ENCODE measurements at places on chromosomes 12 and 14.
A peak's percentile ranks its signal among the peaks of the same experiment; 100 is the strongest.

DNA sequence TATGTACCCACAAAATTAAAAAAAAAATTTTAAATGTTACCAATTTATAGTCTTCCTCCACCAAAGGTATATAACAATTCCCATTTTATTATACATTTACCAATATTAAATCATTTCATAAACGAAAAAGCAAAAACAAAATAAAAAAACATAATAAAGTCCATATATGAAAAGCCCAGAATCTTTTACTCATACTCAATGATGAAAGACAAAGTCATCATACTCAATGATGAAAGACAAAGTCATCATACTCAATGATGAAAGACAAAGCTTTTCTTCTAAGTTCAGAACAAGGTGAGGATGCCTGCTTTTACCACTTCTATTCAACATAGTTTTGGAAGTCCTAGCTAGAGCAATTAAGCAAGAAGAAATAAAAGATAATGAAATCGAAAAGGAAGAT, 28.1 kb downstream of the TMEM116 start:
- DNase-seq, result no peak

GRCh38 chr12:119036878-119037825, 55.8 kb downstream of the SRRM4 start:
- no peak for DNase-seq

GRCh38 chr14:96273629-96274028, 17.6 kb downstream of the BDKRB1 start:
- no peak for DNase-seq

GRCh38 chr14:91554535-91555332, 44.6 kb upstream of the PPP4R3A start:
- DNase-seq, result no peak

DNA sequence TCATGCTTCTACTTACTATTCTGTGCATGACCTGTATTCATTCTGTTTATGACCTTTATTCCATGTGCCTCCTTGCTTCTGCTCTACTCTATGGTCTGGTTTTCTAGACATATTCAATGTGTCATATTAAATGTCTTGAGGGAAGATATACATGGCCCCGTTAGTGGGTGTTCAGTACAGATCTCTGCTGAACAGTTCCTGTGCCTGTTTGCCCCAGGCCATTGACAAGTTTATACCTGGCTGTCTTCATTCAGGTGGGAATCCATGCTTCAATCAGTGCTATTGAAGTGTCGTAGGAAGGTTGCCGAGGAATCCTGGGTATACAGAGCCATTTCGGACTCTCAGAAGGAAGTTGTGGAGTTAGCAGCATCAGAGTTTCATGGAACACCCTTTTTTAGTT, 7.4 kb upstream of the PPFIBP1 start:
- DNase-seq, result no peak

DNA sequence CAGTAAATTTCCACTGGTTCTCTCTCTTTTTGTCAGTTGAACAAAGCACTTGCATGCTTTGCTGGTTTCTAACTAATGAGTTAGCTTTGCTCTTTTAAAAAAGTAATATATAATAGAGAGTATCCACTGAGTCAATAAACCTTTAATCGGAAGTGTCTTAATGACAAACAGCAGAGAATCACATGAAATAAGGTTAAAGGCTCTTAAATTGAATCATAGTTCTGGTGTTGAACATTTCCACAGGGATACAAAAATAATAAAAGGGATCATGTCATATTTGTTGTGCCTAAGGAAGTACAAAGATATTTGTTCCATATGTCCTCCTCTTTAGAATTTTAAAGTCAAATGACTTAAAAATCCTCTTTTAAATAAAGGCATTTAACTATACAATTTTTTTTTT, 362.6 kb downstream of the LRIG3 start:
- DNase-seq, result no peak

DNA sequence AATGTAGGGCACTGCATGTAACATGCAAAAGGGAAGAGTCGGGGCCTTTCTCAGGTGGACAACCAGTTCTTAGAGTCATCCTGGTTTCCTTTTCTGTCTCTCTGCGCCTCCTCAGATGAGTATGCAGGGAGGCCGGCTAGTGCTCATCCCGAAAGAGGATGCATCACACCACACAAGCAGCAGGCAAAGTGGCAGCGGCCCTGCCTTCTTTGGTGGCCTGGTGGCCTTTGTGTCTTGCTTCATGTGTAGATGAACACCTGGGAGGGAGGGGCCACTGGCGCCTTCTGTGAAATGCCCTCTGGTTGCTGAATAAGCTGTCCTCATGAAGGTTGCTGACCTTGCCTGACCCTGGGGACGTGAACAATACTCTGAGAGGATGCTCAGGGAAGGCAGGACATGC, 18.0 kb downstream of the SLC24A4 start:
- no peak for DNase-seq

GRCh38 chr12:31031951-31032335, 41.7 kb upstream of the DDX11 start:
- no peak for DNase-seq

DNA sequence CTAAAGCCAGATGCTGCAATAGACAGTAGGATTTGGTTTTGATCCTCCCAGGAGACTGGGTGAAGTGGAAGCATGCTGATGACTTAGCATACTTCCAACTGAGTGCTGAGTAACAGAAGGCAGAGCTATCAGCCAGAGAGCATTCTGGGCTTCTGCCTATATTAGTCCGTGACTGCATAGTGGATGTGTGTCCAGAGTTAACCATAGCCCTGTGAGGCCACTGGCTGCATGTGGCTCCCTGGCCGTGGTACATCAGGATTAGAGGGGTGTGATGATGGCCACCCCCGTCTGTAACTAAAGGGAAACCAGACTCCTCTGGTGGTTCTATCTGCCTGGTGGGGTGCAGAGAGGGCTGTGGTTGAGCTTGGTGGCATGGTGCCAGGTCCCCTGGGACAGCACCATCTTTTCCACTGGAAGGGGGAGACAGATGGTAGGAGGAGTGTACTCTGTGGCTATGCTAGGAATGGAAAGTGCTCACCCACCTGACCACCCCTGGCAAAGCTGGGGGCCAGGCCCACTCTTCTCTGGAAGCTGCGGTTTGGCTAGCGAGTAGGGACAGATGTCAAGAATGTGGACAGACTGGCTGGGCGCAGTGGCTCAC, 27.4 kb downstream of the ABCD4 start:
- DNase-seq, result peak; percentile 81

GRCh38 chr14:92538412-92538985, 24.9 kb downstream of the RIN3 start:
- DNase-seq, result no peak

GRCh38 chr14:99760817-99761216, 32.4 kb upstream of the EML1 start:
- no peak for DNase-seq

- DNase-seq, result no peak
These were observed 102.5 kb upstream of the GPHB5 start for GRCh38 chr14:63421226-63421625.

DNA sequence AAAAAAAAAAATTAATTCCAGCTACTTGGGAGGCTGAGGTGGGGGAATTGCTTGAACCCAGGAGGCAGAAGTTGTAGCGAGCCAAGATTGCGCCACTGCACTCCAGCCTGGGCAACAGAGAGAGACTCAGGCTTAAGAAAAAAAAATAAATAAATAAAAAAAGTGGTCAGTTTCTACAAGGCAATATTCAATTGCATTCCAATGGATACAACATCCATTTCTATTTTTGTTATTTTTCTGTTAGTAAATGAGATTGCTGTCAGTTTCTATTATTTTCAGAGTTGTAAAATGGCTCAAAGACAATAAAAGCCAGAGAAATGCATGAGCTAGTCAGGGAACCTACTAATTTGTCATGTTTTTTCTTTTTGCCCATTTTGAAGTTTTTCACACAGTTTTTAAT, 119.2 kb downstream of the PDE3A start:
- no peak for DNase-seq

DNA sequence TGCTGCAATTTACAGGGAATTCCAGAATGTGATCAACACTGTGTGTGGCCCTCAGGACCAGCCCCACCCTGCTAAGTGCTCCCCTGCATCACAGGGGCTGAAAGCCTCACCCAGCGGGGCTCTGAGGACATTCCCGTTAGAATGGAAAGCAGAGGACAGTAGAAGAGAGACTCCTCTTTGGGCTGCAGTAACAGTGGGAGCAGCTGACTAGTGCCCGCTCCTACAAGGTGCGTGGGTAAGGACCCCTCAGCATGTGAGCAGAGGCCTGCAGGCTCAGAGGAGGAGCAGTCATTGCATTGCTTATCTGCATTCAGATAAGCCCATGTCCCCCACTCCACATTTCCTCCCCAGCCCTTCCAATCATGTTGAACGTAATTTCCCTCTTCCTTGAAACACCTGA, 120.1 kb downstream of the ITPR2 start:
- no peak for DNase-seq

- peak; percentile 40 for DNase-seq
These were observed 89.2 kb downstream of the PDZRN4 start for GRCh38 chr12:41277100-41277945.

- DNase-seq, result no peak
These were observed 423.0 kb downstream of the FUT8 start for GRCh38 chr14:65835501-65835900.

DNA sequence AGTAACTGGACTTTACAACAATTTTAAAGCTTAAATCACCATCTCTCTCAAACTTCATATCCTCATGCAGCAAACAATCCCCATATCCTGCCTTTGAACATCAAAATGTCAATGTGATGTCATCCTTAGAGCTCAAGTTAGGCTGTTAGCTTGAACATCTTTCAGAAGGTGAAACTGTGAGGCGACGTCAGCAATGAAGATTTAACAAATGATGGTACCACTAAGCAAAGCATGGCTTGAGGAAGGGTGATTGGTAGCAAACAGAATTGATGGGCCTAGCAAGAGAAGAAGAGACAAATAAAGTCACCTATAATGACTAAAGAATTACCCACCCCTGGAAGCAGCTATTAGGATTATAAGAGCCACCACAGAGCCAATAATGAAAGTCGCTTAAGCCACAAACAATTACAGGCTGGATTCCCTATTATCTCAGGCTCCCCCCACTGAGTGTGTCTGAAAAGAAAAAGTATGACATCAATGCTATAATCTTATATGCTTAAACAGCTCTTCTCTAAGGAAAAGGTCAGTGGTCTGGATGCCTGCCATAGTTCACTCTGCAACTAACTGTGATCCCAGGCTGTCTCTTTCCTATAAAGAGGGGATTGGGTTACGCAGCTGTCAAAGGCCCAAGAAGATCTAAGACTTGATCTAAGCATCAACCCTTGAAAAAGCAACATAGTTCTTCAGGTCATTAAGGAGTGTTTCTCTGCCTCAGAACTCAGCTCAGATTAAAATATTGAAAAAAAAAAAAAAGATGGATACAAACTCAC, 18.1 kb downstream of the EGLN3 start:
- DNase-seq, result peak; percentile 41

GRCh38 chr14:80310938-80311750, 99.8 kb upstream of the DIO2 start:
- DNase-seq, result peak; percentile 63

GRCh38 chr14:99055816-99056215, 216.2 kb downstream of the BCL11B start:
- no peak for DNase-seq

DNA sequence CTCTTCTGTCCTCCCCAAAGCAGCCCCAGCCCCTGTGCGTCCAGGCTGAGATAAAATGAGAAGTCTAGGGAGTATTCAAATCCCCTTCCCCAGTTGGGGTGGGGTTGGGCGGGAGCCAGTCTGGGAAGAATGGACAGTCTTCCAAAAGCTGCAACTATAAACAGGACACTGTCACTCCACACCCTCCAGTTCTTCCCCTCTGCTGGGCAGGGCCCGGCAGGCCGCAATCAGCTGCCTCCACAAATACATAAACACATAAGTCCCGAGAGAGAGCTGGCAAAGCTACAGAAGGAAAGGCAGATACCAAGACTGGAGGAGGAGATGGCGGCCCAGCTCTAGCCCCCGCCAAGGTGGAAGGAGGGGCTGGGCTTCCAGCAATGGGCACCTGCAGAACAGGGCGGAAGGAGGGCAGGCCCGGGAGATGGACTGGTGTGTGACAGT, 12.7 kb downstream of the LTBP2 start:
- DNase-seq, result no peak

DNA sequence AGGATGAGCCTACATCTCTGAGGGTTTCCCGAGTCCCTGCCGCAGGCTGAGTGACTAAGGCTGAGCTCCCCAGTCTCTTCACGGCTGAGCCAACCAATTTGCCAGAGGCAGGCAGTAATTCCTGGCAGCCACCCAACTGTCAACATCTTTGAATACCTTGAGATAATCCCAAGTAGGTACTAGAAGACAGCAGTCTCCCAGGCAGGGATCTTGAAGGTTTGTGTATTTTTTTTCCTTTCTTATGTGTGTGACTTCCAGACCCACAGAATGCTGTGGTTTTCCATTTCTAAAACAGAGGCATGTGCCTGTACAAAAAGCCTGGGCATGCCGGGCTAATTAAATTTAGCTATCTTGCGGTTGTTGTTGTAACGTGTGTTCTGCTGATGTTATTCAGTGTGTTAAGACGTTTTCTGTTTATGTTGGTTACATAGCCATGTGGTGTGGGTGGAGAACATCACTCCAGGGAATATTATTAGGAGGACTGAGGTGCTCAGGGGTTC, 155.5 kb downstream of the ANO2 start:
- DNase-seq, result no peak

DNA sequence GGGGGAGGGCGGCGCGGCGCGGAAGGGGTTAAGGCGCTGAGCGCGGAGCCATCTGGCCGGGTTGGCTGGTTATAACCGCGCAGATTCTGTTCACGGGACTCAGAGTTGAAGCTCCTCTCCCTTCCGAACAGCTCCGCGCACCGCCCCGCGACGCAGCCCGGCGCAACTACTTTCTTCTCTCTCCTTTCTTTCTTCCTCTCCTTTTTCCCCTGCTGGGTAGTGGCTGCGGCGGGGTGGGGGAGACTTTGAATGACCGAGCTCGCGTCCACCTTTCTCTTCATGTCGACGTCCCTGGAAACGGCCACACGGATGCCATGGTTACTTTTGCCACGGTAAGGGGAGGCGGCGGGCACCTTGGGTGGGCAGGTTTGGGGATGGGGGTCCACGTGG, at the start of gene NTF3:
Gene NTF3, plus strand, starts transcription at position 98 of the 390 bp plus-strand sequence. Its CDS starts 217 bp downstream, at position 315.
- no peak for DNase-seq

GRCh38 chr14:47471075-47471474, 204.3 kb downstream of the MDGA2 start:
- no peak for DNase-seq

GRCh38 chr12:103840876-103841689, at the start of gene NT5DC3:
Gene NT5DC3 (minus strand): TSS chr12:103841234. CDS start chr12:103841156, 78 bp downstream.
- DNase-seq, result peak; percentile 87

DNA sequence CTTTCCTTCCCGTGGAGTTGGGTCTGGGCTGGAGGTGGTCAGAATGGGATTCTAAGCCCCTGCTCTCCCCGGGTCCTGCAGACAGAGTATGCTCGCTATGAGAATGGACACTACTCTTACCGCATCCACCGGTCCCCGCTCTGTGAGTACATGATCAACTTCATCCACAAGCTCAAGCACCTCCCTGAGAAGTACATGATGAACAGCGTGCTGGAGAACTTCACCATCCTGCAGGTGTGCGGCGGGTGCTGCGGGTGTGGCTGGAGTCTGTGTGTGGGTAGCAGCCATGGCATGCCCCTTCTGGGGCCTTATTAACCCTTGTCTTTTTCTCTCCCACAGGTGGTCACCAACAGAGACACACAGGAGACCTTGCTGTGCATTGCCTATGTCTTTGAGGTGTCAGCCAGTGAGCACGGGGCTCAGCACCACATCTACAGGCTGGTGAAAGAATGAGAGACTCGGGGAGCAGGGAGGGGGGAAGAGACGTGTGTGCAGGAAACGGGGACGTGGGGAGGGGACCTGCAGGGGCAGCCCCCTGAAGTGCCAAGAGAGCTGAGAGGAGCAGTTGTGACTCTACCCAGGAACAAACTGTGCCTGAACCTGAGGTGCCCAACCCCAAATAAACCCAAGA, 37.0 kb upstream of the TSPAN9 start:
- DNase-seq, result no peak
